ENCODE measurements at places on chromosomes 2 and 18.

- DNase-seq: no peak
Observed at GRCh38 chr2:96115631-96116423, 544 bp downstream of the ADRA2B start.

DNA sequence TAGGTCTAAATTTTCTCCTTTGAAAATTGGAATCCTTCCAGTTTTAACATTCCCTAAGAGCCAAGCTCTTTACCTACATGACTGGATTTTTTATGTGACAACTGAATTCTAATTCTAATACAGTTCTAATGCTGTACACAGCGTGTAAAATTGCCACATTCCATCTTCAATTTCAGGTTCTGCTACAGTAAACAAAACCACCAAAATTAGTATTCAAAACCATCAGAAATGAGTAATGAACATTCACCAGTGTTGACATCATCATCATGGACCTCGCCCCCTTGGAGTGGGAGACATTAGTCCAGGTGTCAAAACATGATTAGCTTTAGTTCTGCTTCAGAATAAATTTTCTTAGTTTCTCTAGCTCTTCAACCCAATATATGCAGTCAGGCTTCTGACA lies 133.6 kb downstream of the MBD2 start:
- no peak for DNase-seq

DNA sequence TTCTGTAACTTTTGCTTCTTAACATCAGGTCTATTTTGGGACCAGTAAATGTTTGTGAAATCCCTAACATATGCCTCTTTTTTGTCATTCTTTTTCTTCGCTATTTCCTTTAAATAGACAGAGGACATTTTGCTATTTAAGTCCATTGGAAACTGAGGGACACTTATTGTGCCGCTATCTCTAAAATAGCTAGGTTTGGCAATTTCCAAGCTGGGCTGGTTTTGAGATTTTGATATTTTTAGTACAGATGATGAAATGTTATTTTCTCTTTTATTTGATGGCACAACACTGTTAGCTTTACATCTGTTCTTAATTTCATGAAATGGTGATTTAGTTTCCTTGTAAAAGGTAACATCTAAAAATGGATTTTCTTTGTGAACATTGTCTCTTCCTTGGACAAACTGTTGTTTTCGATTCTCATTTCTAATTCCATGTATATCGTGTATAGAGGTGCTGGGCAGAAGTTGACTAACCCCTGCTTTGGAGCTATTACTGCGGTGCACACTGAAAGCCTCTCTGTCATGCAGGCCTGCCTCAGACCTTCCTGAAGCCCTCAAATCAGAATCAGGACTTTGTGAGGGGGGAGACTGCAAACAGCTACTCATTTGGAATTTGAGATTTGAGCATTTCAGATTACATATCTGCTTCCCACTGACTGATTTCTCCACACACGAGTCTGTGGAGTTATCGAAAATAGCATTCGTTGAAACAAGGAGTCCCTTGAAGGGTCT lies 594 bp downstream of the RAD51AP2 start:
- no peak for DNase-seq

- DNase-seq: peak; percentile 40
Observed at GRCh38 chr2:240567137-240567871, 980 bp upstream of the RNPEPL1 start.

DNA sequence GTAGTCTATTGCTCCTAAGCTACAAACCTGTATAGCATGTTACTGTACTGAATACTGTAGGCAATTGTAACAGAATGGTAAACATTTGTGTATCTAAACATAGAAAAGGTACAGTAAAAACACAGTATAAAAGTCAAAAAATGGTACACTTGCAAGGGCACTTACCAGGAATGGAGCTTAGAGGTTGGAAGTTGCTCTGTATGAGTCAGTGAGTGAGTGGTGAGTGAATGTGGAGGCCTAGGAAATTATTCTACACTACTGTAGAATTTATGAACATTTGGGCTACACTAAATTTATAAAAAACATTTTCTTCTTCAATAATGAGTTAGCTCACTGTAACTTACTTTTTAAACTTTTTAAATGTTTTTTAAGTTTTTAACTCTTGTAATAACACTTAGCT lies 19.0 kb downstream of the NABP1 start:
- DNase-seq: no peak

- no peak for DNase-seq
Observed at GRCh38 chr18:58668897-58669296, 2.4 kb upstream of the MALT1 start.

- no peak for DNase-seq
Observed at GRCh38 chr2:28993206-28993960, 12.3 kb downstream of the TOGARAM2 start.

GRCh38 chr2:31274401-31275075 lies 40.6 kb downstream of the EHD3 start:
- no peak for DNase-seq

GRCh38 chr18:78792094-78792493 lies 187.5 kb upstream of the SALL3 start:
- no peak for DNase-seq

DNA sequence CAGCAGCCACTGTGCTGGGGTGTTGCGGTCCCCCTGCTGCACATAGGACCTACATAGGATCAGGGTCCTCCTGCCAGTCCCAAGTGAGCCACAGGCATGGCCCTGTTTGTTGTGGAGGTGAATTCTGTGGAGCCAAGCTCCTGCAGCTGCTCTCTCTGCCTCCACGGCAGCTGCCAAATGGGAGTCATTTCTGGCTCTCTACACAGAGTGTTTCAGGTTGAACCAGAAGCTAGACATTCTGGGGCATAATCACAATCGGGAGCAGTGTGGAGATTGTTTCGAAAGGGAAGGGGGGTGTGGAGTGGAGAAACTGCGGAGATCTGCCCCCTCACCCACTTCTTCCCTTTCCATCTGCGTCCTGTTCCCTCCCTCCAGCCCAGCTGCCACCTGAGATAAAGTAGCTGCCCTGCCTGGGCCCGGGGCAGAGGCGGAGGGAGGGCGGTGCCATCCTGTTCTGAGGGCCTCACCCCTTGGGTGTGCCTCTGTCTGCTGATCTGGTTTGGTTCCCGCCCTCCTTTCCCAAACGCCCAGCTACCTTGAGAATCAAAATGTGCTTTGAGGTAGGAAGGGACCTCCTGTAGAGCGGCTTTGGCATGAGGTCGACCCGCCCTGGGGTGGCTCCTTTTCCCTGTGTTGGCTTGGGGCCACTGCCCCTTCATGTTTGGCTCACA lies 139.4 kb downstream of the WDSUB1 start:
- no peak for DNase-seq

- no peak for DNase-seq
Observed at GRCh38 chr2:144438801-144439631, 80.9 kb downstream of the ZEB2 start.

GRCh38 chr18:43893001-43893637 lies 615.8 kb upstream of the SYT4 start:
- DNase-seq: no peak

DNA sequence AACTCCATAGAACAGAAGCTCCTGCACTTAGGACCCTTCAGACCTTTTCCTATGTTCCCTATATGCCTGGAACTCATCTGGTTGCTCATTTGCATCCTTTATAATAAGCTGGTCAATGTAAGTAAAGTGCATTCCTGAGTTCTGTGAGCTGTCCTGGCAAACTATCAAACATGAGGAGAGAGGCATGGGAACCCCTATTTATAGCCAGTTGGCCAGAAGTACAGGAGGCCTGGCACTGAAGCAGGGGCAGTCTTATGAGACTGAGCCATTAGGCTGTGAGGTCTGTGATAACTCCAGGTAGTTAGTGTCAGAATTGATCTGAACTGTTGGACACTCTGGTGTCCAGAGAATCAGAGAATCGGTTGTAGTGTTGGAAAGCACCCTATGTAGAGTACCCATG lies 88.4 kb downstream of the EHD3 start:
- no peak for DNase-seq

DNA sequence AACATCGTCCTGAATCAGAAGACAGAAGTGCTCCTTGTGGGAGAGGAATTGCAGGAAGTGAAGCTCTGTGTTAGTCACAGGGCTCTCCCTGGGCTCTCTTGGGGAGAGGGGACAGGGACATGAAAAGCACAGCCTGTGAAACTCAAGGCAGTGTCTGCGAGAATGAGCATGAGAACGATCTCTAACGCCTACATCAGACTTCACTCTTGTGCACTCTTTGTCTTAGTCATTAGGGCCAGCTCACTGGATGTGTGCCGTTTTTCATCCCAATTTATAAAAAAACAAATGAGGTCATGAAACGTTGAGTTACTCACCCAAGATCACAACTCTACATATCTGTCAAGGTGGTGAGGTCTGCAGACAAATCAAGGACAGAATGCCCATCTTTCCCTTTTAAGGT lies 27.0 kb upstream of the TWIST2 start:
- no peak for DNase-seq

GRCh38 chr2:122795763-122796162 lies 1040.3 kb downstream of the TSN start:
- no peak for DNase-seq

- no peak for DNase-seq
Observed at GRCh38 chr2:36441816-36442215, 86.2 kb downstream of the CRIM1 start.

DNA sequence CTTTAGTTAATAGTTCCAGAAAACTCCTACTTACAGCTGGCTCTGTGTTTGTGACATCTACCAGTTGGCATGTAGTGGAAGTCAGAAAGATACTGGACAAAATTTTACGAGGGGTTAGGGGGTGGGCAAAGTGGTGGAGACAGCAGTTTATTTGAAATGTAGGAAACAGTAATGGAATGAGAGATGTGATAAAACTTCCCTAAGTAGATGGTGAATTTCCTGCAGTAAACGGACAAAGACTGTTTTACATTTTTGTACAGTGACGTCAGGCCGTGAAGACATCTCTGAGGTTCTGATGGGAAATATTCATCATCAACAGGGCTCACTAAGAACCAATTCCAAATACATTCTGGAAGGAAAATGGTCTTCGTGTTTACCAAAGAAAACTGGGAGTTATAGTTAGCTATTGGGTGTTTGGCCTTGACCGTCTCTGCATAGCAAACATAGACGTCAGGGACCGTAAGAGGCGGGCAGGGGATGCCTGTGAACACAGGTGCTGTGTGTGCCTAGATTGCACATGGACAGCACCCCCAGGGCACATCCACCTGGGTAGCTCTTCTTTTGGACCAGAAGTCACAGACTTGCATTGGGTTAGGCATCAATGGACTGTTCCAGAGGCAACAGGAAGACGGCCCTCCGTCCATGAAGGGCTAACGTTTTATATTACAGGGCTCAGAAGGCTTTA lies 131.5 kb downstream of the ZNF516 start:
- no peak for DNase-seq

- no peak for DNase-seq
Observed at GRCh38 chr2:232384466-232384865, 5.9 kb downstream of the ALPP start.

DNA sequence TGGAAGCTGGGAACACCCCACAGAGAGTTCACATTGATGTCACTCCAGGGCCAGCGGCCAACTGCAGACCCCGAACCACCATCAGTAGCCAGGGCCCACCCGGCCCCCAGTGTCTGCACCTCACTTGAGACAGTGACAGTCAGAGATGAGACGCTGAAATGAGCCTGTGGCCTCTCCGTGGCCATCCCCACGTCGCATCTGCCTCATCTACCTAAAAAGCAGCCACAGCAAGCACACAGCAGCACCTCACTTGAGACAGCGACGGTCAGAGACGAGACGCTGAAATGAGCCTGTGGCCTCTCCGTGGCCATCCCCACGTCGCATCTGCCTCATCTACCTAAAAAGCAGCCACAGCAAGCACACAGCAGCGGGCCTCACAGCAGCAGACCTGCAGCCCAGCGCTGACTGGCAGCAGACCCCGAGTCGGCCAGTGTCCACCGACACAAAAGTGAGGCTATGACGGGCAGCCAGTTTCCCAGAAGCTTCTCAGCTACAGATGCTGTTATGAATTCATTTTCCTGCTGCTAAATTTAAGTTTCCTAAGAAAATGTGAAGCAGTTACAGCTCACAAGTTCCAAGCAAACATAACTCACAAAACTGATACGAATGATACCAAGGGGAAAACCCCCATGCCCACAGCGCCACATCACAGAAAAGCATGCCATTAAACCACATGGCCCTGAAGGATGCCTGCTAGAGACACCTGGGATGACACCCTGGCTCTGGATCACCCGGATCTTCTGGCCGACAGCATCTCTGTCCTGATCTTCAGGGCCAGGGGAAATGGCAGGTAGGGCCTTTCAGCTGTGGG lies 27.7 kb downstream of the SNORC start:
- no peak for DNase-seq

DNA sequence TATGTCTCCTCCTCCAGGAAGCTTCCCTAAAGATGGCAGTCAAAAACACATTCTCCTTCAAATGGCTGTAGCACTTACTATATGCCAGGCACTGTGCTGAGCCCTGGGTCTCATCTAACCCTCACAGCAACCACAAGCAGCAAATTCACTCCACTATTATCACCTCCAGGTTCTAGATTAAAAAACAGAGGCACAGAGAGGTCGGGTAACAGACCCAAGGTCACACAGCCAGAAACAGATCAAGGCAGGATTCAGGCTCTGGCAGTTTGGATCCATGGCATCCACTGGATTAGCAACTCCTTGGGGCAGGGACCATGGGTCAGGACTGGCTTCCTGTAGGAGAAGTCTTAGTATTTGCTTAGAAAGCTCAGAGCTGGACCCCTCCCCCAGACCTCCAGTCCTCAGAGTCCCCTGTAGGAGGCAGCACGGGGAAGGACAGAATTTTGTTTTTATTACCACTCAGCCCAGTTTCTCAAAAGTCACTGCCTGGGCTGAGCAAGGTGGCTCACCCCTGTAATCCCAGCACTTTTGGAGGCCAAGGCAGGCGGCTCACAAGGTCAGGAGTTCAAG lies 34.4 kb downstream of the ZFP36L2 start:
- no peak for DNase-seq

GRCh38 chr18:57038395-57038794 lies 108.5 kb upstream of the BOD1L2 start:
- DNase-seq: no peak

DNA sequence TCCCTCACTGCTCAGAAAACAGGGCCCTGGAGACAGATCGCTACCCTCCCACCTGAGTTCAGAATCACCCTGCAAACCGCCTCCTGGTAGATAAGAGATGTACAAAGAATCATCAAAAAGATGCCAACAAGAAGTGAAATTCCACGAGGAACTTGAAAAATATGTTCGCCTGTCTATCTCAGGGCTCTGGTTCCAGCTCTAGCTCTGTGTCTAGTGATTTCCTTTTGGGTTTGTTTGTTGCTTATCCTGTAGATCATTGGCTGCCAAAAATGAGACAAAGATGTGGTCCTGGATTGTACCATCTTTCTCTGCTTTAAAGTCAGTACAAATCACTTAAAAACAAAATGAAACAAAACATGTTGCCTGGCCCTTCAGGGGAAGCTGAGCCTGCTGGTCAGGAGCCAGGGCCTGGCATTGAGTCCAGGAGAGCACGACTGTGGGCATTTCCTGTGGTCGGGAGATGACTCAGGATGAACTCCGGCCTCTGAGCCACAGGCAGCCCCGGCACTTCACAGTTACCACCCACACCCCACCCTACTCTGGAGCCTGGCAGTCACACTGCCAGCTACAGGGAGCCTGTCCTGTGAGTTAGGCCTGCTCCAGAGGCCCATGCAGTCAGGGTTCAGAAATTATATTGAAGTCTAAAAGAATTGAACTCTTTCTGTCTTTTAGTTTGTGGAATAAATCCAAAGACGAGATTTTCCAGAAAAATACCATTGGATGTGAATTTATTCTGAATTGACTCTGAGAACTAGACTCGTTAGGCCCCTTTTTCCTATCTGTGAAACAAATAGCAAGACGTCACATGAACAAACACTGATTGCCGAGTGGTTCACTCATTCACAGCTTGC lies 8.0 kb upstream of the ITGB6 start:
- no peak for DNase-seq
